Left kidney (tissue), 8 donors: ENCODE measurements at places on chromosomes 6 and 20.
A peak's percentile ranks its signal among the peaks of the same experiment; 100 is the strongest.

DNA sequence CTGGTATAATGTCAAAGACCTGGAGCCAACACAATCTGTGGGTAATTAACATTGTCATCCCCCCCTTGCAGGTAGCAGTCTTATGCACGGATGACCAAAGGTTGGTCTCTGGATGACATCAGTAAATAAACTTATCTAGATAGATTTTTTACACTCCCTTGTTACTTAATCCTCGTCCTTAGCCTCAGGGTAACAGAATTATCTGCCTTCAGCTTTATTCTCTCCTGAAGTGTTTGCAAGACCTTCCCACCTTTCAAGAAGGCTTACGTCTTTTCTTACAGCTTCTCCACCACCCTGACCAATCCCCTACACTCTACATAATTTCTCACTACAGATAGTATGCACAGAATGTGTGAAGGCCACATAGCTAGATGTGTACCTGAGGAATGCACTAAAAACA, 434.8 kb upstream of the HTR1E start:
- DNase-seq, result no peak

- no peak for DNase-seq
Observed at GRCh38 chr6:54428431-54428830, 120.2 kb downstream of the TINAG start.

DNA sequence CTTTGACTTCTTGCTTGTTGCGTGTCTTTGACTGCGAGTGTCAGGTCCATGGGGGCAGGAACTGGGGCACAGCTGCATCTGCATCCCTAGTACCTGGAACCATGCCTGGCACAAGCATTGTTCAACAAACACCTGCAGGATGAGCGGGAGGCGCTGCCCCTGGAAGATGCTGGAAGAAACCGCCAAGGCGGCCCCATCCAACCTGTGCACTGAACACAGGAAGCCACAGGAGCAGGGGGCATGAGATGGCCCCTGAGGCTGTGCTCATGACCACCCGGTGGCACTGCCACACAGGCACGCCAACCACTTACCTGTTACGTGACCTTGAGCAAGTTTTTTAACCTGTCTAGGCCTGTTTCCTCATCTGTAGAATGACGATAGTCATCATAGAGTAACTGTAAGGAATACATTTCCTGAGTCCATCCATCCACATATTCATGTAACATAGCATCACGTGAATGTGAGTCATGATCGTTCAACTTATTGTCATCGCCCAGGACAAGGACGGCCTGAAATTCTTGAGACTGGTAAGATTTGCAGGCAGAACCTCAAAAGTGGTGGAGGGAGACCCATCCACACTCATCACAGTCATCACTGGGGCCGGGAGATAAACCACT, 374.2 kb downstream of the PREX1 start:
- DNase-seq, result no peak

- no peak for DNase-seq
Observed at GRCh38 chr6:8006208-8006607, 58.0 kb downstream of the BLOC1S5 start.

- DNase-seq, result no peak
Observed at GRCh38 chr20:49308875-49309274, 31.0 kb upstream of the ZNFX1 start.

- no peak for DNase-seq
Observed at GRCh38 chr6:152050451-152051195, 243.1 kb downstream of the ESR1 start.

GRCh38 chr20:4371623-4372251, 350.0 kb upstream of the PRND start:
- DNase-seq, result peak; percentile 53

GRCh38 chr6:14732844-14733757, 512.8 kb upstream of the JARID2 start:
- no peak for DNase-seq

GRCh38 chr6:20833881-20834515, 299.7 kb downstream of the CDKAL1 start:
- no peak for DNase-seq

- DNase-seq, result no peak
Observed at GRCh38 chr6:150722614-150723344, 123.1 kb downstream of the PLEKHG1 start.
